ENCODE measurements at places on chromosomes 7 and 10.

GRCh38 chr7:32150589-32150988, 80.4 kb upstream of the PDE1C start:
- DNase-seq, result no peak

- DNase-seq, result no peak
Observed at GRCh38 chr7:3128857-3129490, 85.3 kb upstream of the CARD11 start.

DNA sequence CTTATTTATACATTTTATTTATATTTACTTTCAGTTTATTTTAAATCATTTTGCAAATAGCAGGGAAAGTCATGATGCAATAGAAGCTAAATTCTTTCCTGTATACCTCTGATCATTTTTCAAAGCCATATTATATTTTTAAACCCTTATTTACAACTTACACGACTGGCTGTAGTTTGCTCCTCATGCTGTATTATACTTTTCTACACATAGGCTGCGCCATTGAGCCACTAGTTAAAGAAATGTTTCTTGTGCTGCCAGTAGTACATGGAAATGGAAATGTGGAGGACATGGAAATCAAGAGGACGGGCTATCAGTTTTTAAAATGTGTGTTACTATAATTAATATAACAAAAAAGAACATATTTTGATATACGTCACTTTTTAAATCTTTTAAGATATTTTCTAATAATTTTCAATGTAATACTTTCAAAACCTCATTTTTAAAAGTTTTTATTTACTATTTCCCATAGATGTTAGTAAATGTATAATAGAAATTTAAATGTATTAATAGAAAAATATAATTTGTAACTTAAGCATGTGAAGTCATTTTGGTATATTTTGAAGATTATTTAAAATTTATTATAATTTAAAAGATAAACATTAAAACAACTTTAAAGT, 118.5 kb downstream of the VTI1A start:
- DNase-seq, result peak; percentile 57

DNA sequence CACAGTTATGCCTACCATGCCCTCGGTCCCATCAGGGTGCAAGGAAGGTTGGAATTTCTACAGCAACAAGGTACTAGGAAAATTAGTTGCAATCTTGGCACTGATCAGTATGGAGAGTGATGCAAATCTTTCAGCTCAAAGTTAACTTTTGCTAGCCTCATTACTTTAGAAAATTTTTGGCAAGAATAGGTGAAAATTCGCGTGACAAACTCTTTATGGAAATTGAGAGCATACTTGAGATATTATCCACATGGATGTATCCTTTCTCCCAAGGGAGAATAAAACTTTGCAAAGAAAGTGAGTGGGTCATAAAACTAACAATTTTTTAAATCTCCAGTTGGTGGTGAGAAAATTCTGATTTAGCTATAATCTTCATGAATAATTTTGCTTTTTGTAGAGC, 71.1 kb upstream of the SLC39A12 start:
- DNase-seq, result no peak

DNA sequence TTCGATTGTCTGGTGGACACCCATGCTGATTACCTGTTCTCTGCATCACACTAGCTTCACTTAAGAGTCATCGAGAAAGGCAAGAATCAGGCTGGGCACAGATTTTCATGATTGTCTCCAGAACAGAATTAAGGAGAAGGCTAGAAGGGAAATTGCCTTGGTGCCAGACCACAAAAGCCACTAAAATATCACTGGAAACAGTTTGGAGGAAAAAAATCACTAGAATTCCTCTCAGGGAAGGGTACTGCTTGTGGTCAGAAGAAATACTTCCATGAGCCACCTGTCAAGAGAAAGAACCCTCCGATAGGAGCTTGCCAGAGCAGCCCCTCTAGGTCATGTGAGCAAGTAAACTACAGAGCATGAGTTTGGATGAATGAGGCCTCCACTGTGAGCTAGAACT, 269.3 kb upstream of the TEX47 start:
- DNase-seq, result no peak
